ENCODE measurements at places on chromosomes 3 and 15. TPM values are rescaled to one million over a fixed set of nuclear protein-coding genes. Genes with fewer than 3 reads are reported as not detected.

TMIE gene
- total RNA-seq = 0.48 TPM

TMCO5A gene
- total RNA-seq = not detected

GOLGA8M gene
- 2.2 TPM for total RNA-seq

CTDSPL gene
- 42.6 TPM for total RNA-seq

IL17RE gene
- total RNA-seq = 0.16 TPM

DISP2 gene
- total RNA-seq = 0.78 TPM

RASL12 gene
- 20.1 TPM for total RNA-seq

SLMAP gene
- total RNA-seq = 499 TPM

CA12 gene
- total RNA-seq = 0.53 TPM

THBS1 gene
- total RNA-seq = 115 TPM

TMEM40 gene
- 1.6 TPM for total RNA-seq

FBLN2 gene
- 47.4 TPM for total RNA-seq

SLC7A14 gene
- total RNA-seq = not detected

VEPH1 gene
- total RNA-seq = 0.85 TPM

DNA sequence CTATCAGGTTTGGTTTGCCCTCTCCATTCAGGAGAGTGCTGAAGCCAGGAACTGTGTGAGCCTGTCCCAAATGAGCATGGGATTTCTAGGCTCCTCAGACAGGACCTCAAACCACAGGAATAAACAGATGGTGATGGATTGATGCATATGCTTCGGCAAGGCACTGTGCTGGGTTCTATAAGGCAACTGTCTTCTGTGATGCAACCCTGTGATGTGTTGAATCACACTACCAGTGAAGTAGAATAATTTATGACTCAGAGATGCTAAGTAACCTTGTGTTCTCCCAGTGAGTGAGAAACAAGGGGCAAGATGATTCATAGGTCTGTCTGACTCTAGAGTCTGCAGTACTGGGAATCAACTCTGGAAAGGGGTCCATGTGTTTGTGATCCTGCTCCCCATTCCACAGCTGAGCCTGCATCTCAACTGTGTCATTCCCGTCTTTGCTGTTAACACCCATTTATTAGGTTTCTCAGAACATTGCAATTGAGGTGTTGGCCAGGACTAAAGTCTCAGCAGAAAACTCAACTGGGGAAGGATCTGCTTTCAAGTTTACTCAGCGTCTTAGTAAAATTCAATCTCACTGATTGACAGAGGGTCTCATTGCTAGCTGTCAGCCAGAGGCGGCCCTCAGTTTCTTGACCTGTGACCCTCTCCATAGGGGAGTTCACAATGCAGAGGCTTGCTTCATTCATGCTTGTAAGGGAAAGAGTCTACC is 510.1 kb upstream of the CFAP20DC start:
- DNase-seq = no peak

GRCh38 chr3:44682182-44682896 is 30.1 kb upstream of the ZNF502 start:
- no peak for DNase-seq

DNA sequence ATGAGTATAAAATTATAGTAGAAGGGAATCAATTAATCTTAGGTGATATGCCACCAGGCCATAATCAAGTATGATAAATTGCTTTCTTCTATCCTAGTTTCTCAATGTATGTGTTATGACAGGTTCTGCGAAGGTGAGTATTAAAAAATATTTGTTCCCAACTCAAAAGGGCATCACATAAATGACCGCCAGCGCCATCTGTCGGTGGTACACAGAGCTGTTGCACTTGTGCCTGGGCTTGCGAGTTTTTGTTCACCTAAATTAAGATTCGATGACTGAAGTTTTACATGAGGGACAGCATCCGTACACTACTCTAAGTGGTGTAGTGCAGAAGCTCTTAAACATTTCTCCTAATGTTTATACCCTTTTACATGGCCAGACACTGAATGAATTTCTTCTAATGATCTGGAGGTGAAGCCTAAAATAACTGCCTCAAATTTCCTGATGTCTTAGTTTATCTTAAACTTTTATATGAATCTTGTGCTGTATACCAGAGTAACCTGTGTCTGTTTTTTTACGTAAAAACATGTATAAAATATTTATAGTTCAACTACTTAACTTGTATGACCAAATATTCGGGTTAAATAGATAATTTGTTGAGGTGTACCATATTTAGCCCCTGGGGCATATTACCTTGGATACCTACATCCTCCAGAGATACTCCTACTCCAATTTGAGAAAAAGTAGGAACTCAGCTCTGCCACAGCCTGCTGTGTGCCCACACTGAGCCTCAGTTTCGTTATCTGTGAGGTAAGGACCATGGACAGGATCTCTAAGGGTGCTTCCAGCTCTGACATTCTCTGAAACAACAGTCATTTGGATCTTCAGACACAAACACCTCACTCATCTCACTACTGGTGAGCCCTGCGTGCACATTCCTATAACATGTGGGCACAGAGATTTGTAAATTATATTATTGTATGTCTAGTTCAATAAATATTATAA is 365.6 kb downstream of the MAGI1 start:
- DNase-seq = peak; percentile 70

GRCh38 chr3:3618623-3619022 is 180.6 kb upstream of the LRRN1 start:
- DNase-seq = no peak

- DNase-seq = no peak
Observed at GRCh38 chr15:100330629-100331215, 11.1 kb downstream of the ADAMTS17 start.

DNA sequence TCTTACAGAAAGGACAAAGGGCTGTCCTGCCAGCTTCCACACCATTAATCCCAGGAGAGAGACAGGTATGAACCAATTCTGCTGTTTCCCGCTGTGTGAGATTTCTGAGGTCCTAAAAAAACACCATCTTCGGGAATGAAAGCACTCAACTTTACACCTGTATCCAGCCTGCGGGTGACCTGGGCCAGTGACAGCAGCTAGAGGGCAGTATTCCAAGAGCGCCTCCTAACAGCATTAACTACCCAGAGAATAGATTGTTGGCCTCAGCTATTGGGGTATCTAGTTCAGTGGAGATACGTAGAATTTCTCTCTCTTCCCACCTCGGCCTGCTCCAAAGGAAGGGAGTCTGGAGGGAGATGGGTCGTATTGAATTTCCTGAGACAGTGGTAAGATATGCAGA is 55.1 kb downstream of the WDR76 start:
- DNase-seq = no peak

- DNase-seq = no peak
Observed at GRCh38 chr15:83928878-83929418, 275.0 kb downstream of the ADAMTSL3 start.

DNA sequence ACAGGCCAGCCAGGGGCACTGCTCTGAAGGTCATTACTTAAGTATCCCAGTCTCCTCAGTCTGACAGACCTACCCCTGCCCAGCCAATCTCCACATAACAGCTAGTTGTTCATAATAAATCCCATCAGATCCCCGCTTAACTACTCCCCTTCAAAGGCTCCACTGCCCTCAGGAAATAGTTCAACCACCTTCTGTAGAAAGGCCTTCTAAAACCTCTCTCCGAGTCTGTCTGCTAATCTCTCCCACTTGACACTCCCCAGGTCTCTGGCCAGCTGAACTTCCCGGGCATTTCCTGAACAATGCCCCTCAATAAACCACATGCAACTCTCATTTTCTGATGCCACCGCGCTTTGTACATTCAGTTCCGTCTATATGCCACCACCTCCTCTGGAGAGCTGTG is 6.0 kb downstream of the PRC1 start:
- DNase-seq = no peak

- DNase-seq = peak; percentile 30
Observed at GRCh38 chr3:158569794-158570193, 1.2 kb upstream of the MLF1 start.

DNA sequence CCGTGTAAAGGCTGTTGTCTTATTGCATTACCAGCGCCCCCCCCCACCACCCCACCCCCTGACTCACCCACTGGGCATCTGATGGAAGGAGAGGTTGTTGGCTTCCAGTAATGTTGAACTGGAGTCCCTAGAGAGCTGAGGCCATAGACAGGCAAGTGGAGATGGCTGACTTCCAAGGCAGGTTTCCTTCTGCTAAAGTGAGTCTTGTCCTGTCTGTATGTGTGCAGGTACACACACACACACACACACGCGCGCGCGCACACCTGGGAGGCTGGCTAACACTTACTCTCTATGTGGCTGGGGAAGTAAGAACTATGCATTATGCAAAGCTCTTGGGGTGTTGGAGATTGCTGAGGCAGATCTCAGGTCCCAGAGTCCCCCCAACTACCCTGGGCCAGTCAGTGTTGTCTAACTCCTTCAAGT is 1.6 kb upstream of the KY start:
- DNase-seq = no peak

- DNase-seq = no peak
Observed at GRCh38 chr15:62231856-62232255, 66.8 kb upstream of the C2CD4B start.

DNA sequence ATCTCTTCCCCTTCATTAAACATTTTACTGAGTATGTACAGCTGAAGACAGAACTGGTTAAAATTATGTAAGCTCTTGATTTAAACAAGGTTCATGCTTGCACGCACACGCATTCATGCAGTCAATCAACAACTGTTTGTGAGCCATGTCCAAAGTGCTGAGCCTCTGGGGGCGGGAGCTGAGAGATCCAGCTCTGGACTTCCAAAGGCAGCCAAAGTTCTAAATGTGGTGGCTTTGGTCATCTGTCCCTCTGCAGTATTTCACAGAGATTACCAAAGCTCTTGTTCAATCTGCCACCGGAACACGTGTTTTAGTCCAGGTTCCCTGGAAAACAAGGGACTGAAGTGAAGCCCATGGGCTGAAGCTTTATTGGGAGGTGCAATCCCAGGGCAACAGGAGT is 52.4 kb upstream of the SNRPA1 start:
- DNase-seq = no peak

GRCh38 chr15:87686339-87686738 is 570.2 kb downstream of the NTRK3 start:
- no peak for DNase-seq

DNA sequence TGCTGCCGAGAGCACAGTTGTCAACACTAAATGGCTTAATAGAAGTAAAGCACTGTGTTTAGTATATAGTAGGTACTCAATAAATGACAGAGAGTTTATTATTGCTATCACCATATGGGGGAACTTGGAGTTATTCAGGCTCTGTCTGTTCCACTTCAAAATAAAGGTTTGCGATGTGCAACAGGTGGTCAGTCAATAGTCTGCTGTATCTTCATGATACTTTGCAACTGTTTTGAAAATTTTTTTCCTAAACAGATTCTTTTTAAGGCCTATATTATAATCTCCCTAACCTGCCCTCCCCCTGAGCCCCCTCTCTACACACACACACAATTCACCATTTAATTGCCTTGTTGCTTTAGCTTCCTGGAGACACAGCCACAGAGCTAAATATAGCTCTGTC is 164.7 kb upstream of the NR2F2 start:
- DNase-seq = no peak

GRCh38 chr3:189229196-189229828 is 57.5 kb downstream of the TPRG1 start:
- no peak for DNase-seq

DNA sequence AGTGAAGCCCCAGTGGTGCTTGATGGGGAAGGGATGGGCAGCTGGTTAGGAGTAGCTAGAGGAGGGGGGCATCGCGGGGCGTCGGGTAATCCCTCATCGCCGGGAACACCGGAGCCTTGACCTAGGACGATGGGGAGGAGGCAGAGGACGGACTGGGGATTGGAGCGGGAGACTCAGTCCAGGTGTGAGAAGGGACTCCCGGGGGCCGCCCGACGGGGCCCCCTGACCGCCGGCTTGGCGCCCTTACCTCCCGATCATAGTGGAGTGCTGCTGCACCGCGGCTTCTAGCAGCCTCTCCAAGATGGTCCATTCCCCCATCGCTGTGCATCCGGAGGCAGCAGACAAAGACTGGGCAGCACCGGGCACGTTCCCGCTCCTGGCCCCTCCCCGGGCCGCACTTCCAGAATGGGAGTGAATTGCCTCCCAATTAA is 612 bp downstream of the GJD2 start:
- DNase-seq = no peak

DNA sequence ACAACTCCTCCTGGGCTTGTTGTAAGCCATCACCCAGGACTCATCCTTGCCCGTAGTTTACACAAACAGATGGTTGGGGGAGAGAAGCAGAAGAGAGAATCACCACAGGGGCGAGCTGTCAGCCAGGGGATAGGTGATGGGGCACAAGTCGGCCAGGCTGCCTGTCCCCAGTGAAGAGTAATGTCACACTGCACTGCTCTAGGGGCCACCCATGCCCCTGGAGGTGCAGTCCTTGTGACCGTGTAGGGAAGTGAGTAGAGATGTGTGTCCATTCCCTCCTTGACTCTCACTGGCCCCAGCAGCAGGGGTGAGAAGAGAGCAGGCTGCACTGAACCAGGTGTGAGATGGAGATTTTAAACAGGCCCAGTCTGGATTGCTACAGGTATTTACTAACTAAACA is 17.1 kb upstream of the PRSS50 start:
- no peak for DNase-seq

DNA sequence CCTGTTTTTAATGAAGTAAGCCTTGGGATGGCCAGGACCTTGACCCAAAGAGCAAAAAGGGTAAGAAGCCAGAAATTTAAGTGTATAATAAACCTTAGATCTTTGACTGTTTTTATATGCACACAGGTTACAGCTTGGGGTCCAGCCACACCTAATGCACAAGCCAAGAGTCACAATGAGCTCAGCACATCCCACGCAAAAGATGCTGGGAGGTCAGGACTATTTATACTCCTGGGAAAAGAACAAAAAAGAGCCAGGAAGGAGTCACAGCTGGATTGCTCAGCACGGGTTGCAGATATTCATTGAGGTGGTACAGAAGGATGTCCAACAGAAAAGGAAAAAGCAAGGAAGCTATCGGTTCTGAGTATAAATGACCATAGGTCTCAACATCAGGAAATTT is 536.3 kb downstream of the NTRK3 start:
- no peak for DNase-seq

- DNase-seq = no peak
Observed at GRCh38 chr3:13704174-13704573, 155.2 kb downstream of the FBLN2 start.

GRCh38 chr15:35929740-35930444 is 383.9 kb upstream of the DPH6 start:
- DNase-seq = no peak

- no peak for DNase-seq
Observed at GRCh38 chr3:37952564-37952963, 38.0 kb upstream of the VILL start.

DNA sequence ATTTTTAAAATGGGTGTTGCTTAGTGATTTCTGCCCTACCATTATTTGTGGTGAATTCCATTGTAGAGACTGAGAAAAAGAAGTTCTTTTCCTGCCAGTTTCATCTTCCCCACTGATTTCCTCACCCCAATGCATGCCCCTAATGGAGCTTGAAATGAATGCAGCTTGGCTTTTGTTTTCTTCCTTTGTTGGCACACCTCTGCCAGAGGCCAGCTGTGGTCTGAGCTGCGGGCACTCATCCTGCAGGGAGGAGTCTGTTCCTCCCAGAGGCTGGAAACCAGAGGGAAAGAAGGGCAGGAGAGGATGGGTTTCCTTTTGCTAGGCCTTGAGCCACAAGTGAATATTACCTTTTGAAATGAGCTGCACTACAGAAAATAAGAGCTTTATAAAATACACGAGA is 9.3 kb upstream of the ST8SIA2 start:
- no peak for DNase-seq

- DNase-seq = no peak
Observed at GRCh38 chr3:187473778-187474406, 105.7 kb downstream of the RTP4 start.
